ENCODE measurements at places on chromosomes 6 and 20.
A peak's percentile ranks its signal among the peaks of the same experiment; 100 is the strongest.

- DNase-seq = peak; percentile 24
Observed at GRCh38 chr20:13995841-13996240, 525 bp downstream of the MACROD2 start.

GRCh38 chr20:25860531-25861150 lies 164.0 kb upstream of the ZNF337 start:
- DNase-seq = no peak

DNA sequence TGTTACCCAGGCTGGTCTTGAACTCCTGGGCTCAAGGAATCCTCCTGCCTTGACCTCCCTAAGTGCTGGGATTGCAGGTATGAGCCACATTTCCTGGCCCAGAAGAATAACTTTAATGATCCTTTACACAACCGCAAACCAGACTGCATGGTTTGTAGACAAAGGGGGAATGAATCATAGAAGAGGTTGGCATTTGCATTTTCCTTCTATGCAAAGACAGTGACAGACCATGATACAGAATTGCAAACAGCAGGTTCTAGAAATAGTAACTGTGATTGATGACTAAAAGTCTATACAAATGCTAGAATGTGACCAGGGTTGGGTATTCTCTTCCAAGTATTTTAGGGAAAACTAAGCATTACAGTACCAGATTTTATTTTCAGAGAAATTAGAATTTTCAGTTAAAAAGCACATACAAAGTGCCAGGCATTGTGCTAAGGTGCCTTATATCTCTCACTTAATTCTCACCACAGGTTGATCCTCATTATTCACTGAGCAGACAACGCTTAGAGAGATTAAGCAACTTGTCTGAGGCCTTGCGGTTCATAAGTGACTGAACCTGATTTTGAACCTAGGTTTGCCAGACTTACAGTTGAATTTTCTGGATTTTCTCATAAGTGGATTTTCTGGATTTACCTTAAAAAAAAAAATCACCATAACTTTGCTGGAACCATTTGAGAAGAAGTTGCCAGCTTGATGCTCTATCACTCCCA lies 146.6 kb downstream of the ZFAND3 start:
- no peak for DNase-seq

- no peak for DNase-seq
Observed at GRCh38 chr6:1657116-1657770, 47.5 kb downstream of the FOXC1 start.

DNA sequence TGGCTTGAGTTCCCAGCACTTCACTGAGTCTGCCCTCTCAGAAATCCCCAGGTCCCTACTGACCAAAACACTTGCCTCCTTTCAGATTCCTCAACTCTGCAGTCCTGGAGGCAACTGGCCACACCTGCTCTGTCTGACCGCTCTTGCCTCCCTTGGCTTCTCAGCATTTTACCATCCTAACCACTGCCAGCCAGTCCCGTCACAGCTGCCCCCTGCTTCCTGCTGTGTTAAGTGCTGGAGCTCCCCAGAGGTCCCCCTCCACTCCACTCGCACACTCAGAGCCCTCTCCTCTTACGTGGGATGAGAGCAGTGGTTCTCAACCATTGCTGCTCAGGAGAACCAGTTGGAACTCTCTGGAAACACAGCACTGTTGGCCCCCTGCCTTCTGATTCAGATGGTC lies 20.5 kb downstream of the ADAT2 start:
- no peak for DNase-seq

- DNase-seq = peak; percentile 57
Observed at GRCh38 chr6:39102071-39102820, 12.7 kb downstream of the SAYSD1 start.

DNA sequence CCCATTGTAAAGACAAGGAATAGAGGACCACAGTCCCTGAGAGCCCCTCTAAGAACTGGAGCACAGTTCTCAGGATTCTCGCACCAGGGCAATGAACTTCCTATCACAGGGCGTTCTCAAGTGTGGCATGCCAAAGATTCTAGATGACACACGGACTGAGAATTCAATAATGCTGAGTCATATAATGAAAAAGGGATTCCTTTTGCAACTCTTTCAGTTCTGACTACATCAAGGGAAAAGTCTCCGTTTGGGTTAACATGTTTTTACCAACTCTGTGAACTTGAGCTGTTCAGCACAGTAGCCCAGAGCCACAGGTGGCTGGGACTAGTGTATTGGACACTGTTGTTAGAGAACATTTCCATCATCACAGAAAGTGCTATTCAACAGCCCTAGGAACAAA lies 3.4 kb downstream of the MED20 start:
- no peak for DNase-seq

- no peak for DNase-seq
Observed at GRCh38 chr20:38226553-38226952, 34.0 kb downstream of the KIAA1755 start.

DNA sequence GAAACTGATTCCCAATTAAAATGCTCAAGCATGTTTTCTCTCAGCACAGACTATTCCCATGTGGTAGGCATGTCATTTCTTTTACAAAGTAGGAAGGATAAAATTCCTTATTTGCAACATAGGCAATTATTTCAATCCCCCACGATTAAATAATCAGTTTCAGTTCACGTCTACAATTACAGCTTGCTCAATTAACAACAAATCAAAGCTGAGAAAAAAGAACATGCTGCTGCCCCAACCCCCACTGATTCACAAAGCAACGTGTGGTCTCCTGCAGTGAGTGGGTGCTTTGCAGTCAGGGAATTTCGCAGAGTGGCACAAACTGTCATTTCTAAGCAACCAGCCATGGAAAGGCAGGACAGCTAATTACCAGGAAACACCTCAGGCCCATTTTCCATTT lies 17.0 kb downstream of the RNASET2 start:
- no peak for DNase-seq

GRCh38 chr6:126976253-126976797 lies 142.1 kb upstream of the RSPO3 start:
- no peak for DNase-seq

All from femur (tissue), 1 donor.